ENCODE measurements at places on chromosomes 7 and 10. TPM values are rescaled to one million over a fixed set of nuclear protein-coding genes. Genes with fewer than 3 reads are reported as not detected.

TRPV5 gene
- not detected for total RNA-seq

ORAI2 gene
- total RNA-seq: 43.0 TPM

CHPF2 gene
- total RNA-seq: 50.9 TPM

GPR85 gene
- not detected for total RNA-seq

All from A549 treated with CORT108297 at 1 μM for 4 hours (cell line).